ENCODE measurements at places on chromosomes 12 and 14.

DNA sequence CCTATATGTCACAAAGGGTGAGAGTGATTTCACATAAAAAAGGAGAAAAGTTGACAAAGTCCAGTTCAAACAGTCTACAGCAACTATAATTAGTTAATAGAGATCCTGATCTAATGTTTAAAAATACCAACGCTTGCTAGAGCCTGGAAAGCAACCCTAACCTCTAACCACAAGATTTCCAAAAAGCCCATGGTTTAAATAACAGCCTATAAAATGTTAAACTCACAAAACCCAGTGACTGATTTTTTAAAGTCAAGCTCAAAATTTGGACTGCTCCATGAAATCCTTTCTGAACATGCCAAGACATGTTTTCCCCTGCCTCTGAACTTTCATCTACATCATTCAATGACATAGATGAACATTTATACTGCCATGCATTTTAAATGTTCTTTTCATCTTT is 81.6 kb downstream of the PLEKHG7 start:
- DNase-seq, result no peak

GRCh38 chr14:33016613-33017012 is 77.9 kb downstream of the NPAS3 start:
- DNase-seq, result no peak

DNA sequence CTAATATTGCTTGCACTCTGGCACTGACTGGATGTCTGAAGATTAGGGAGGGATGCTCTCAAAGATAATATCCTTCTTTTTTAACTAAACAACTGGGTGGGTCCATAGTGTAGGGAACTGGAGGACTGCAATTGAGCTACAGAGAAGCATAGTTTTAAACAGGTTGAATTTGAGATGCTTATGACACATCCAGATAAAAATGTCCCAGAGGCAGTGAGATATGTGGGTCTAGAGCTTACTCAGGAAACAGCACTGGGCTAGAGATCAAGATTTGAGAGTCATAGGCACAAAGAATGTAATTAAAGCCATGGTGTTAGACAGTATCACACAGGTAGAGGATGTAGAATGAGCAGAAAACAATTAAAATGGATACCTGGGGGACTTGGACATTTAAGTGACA is 198.4 kb downstream of the NELL2 start:
- no peak for DNase-seq

GRCh38 chr12:112815589-112816321 is 24.2 kb downstream of the RPH3A start:
- DNase-seq, result no peak

- no peak for DNase-seq
Observed at GRCh38 chr14:99875421-99875820, 82.2 kb downstream of the EML1 start.

- no peak for DNase-seq
Observed at GRCh38 chr12:58657190-58657589, 263.1 kb downstream of the LRIG3 start.

DNA sequence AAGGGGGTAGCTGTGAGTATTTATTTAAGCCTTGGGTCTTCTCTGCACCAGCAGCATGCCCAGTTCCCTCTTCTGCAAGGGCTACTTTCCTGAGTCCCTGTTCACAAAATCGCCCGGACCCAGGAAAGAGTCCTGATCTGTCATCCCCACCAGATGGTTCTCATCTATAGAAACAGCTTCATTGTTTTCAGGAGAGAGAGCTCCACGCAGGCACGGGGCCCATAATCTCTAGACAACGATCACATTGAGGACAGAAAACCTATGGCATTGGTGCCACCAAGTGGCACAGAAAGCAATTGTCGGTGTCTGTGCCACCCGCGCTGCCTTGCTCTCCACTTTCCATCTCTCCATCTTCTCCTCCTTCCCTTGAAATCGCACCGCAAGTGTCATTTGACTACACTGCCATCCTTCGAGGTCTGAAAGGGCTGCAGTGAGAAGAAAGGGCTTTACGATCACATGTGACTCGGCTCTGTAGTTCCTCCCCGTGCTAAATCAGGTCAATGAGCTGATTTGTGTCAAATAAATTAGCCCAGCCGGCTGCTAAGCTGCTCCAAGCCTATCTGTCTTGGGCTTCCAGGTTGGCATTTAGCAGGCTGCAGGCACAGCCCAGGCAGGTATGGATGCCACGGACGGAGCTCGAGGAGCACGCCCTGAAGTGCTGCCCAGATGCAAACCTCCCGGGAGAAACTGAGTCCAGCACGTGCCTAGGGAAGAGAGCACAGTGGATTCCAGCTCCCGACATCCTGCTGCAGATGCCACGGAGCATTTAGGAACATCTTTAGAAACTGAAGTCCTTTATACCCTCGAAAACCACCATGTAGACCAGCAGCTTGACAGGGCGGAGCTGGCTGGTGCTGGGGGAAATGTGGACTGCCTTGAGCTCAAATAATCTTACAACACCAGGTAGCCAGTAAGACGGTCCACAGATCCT is 28.8 kb downstream of the SPRING1 start:
- peak; percentile 51 for DNase-seq

- no peak for DNase-seq
Observed at GRCh38 chr12:92505254-92506231, 197.2 kb upstream of the PLEKHG7 start.

GRCh38 chr12:104877103-104877705 is 80.9 kb downstream of the SLC41A2 start:
- DNase-seq, result no peak

GRCh38 chr14:94568186-94568585 is 6.9 kb downstream of the SERPINA4 start:
- DNase-seq, result no peak

- no peak for DNase-seq
Observed at GRCh38 chr12:52054231-52054832, 3.1 kb downstream of the NR4A1 start.

- no peak for DNase-seq
Observed at GRCh38 chr12:45966486-45966885, 23.9 kb downstream of the SCAF11 start.

- DNase-seq, result no peak
Observed at GRCh38 chr14:48936849-48937248, 649.3 kb downstream of the RPS29 start.

- no peak for DNase-seq
Observed at GRCh38 chr12:120076651-120077050, 39.9 kb downstream of the RAB35 start.

DNA sequence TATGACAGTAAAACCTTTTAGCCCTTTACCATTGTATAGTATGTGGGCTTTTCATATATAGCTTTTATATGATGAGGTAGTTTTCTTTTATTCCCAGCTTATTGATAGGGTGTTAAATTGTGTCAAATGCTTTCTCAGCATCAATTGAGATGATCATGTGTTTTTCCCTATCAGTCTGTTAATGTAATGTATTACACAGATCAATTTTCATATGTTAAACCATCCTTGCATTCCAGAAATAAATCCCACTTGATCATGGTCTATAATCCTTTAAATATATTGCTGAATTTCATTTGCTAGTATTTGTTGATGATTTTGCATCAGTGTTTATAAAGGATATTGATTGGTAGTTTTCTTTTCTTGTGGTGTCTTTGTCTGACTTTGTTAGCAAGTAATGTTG is 603.9 kb downstream of the TRHDE start:
- DNase-seq, result no peak

DNA sequence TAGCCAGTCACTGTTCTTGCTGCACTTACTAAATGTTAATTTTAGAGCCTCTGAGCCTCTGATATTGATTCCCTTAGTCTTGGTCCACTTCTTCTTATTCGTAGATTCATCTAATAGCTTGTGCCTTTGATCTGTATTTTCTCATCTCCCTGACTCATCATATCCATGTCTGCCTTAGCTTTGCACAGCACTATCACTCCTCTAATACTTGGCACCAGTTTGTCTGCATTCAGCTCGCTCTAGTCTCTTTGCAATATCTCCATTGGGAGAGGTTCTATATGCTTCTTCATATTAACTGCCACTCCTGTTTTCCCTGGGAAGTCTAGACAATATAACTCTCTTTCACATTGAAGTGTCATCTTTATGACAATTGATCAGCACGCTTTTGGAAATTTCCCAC is 68.5 kb upstream of the CSRP2 start:
- DNase-seq, result no peak

DNA sequence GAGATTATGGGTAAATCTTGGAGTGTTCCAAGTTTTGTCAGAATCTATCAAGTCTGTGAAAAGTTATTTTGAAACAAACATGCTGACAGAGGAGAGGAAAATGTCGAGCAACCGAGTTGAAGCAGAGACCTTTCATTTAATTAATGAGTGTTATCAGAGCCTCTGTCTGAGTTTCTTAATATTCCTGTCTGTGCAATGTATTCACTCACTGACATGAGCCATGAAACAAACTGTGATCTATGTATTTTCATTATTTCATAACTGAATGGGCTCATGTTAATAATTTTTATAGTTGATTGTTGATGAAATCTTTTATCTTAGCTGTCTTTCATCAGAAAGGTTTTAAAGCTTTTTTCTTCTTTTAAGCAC is 144.2 kb upstream of the FAR2 start:
- DNase-seq, result no peak

DNA sequence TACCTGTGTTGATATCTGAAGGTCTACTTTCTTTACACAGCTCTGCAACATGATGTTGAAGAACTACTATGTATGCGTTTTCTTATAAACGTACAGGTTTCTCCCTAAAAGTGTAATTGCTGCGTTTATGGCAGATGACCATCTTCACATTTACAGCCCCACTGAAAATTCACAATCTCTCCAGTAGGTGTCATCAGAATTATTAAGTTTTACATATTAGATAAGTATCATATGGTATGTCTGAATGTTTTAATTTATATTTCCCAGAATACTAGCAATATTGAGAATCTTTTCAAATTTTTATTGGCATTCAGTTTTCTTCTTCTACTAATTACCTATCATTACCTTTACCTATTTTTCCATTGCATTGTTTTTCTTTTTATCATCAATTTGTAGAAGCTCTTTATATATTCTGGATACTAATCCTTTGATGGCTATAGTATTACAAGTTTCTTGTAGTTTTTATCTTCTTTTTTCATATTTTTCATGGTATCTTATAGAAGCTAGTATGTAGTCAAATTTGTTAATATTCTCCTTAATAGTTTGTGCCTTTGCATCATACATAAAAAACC is 123.5 kb downstream of the CAPZA3 start:
- no peak for DNase-seq

GRCh38 chr12:32482226-32482625 is 82.9 kb downstream of the FGD4 start:
- peak; percentile 30 for DNase-seq

DNA sequence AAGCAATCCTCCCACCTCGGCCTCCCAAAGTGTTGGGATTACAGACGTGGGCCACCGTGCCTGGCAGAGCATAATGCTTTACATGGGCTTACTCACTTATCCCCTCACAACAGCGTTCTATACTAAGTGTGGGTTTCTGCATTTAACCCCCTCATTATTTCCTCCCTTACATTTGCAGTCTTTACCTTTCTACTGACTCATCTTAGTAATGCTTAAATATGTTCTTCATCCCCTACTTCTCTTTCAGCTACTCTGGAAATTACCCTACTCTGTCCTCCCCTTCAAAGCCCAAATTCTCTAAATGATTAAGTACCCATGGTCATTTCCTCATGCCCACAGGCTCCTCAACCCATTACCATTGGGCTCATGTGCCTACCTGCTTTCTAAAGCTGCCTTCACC is 40.7 kb downstream of the NKX2-1 start:
- no peak for DNase-seq

GRCh38 chr12:4379405-4379804 is at the start of gene FGF23:
TSS of gene FGF23 (minus strand) at chr12:4379712. CDS start at chr12:4379582, 130 bp downstream.
- no peak for DNase-seq

Data from KG1 (cell line).